Occipital lobe (tissue), 3 donors: ENCODE measurements at places on chromosomes 16 and 17. TPM values are rescaled to one million over a fixed set of nuclear protein-coding genes. Genes with fewer than 3 reads are reported as not detected.

Gene PTX4
- not detected for total RNA-seq

DNA sequence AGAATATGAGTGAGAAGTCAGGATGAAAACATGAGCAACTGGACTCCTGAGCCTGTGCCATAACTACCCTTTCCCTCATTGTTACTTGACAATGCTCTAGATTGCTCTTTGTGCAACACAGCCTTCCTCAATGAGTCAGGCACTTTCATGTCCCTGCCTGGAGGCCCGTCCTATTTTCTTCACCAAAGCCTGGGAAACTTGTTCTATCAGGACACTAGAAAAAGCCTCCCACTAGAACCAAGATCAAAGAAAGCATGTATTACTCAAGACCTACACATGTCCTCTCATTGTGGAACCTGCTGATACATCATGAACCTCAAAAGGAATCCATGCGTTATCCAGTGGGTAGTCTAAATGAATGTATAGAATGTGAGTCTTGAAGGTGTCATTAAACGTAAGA, 624.5 kb downstream of the TOX3 start:
- no peak for DNase-seq

DNA sequence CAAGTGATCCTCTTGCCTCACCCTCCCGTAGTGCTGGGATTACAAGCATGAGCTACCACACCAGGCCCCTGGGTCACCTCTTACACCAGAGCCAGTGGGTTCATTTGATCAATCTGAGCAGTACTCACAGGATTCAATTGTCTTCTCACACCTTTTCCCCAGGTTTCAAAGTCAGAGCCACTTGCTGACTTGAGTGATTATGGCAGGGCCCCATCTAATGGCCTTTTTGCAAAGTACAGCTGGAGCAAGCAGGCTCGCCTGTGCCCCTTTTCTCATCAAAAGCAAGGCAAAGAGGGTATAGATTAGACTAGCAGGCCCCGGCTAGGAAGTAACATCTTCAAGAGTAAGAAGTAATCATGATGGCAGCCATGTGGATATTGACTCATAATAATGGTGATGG, 114.8 kb upstream of the NOL11 start:
- DNase-seq, result no peak

Gene TBC1D26
- 2.2 TPM for total RNA-seq

Gene AIPL1
- total RNA-seq, result not detected
